ENCODE measurements at places on chromosomes 4 and X.

DNA sequence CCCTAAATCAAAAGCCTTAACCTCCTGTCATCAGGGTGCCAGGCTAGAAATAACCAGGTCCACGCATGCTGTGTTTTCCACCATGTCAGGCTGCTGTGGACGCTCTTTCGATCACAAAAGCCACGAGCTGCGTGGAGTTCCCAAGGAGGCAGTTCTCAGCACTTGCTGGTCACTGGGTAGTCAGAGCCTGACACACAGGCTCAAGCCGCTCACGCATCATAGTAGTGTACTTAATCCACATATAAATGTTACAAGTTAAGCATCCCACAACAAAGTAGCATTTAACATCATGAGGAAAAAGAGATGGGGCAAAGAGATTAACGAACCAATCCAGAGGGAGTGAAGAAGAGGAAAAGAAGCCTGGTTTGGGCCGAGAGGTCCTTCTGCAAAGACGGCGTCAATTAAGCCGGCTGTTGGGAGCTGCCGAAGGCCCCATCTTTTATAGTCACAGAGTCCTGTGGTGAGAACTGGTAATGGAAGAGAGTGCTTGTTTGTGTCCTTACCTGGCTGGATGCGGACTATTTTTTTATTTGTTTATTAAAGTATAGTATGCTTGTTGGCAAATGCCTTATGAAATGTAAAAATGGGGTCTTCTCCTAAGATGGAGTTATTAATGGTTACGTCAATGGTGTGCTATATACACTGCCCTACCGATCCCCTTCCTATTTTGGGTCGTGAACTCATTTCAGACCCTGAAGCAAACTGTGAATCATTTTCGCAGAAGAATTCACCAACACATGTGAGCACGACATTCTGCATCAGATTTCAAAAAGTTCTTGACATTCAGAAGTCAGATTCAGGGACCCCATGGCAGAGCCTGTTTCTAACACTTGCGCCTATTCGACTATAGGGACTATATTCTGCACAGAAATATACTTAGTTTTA, 675 bp downstream of the PRIMPOL start:
- peak; percentile 33 for DNase-seq

GRCh38 chr4:37138789-37139188, 105.8 kb upstream of the NWD2 start:
- no peak for DNase-seq

GRCh38 chrX:70434914-70435586, 9.6 kb upstream of the DLG3 start:
- peak; percentile 27 for DNase-seq

DNA sequence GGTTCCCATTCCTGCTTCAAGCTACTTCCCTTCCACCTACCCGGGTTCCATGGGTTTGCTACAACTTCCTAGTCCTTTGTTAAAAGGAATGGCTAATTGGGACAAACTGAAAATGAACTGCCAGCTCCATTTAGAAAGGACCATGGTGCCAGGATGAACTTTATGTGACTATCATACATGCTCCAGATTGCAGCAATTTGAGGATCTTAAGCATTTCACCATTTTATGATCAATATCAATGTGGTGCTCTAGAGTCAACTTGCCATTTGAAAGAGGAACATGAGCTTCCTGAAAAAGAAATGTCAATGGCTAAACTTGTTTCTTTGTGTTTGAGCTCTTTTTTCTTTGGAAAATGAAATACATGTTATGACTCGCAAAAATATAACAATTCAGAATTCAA, 92.7 kb upstream of the IL15 start:
- no peak for DNase-seq

DNA sequence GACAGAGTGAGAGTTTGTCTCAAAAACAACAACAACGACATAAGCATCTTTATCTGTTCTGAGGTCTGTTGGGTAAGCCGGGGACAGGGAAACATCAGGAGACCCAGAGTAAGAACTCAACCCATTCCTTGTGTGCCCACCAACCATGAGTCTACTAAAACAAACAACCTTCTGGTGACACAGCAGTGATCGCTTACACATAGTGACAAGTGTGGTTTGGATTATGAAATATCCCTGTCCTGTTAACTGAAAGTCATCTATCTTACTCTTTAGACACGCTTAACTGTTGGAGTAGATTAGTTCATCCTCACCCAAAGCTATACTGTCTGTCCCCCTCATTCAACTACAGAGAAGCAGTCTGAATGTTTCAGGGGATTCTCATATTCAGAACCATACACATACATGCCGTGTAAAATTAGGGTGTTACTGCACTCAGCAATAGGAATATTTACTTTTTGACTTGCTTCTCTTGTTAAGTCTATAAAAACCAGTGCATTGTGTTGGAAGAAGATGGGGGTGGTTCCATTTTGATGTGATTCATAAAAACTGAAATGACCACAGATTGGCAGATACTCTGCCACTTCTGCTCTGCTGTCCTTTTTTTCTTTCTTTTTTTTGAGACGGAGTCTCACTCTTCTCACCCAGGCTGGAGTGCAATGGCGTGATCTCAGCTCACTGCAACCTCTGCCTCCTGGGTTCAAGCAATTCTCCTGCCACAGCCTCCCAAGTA, 27.4 kb downstream of the PHKA2 start:
- no peak for DNase-seq

DNA sequence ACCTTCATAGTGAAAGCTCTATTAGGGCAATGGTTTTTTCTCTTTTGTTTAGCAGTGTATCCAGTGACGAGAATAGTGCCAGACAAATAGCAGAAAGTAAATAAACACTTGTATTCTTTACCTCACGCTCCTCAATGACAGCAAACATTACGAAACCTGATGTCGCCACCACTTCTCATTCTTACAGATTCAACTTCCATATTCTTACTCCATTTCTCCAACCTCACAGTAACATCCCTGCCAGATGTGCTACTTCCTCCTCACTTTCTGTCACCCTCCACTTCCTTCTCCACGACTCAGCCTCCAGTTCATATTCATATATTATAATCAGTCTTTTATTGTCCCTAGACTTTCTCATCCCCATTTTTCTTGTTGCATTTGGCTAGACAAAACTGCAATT, 1956.2 kb upstream of the AGA start:
- DNase-seq, result no peak

DNA sequence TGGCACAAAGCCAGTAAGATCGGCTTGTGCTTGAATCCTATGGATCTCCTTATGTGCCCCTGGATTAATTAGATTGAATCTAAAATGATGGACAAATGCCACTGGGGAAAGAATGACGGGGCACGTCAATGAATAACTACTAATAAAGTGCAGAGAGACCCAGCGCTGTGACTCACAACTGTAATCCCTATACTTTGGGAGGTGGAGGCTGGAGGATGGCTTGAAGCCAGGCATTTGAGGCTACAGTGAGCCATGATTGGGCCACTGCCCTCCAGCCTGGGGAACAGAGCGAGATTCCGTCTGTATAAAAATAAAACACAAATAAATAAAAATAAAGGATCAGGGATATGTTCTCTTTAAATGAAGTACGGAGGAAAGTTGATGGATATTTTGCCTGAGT, 179.4 kb downstream of the DCHS2 start:
- no peak for DNase-seq

DNA sequence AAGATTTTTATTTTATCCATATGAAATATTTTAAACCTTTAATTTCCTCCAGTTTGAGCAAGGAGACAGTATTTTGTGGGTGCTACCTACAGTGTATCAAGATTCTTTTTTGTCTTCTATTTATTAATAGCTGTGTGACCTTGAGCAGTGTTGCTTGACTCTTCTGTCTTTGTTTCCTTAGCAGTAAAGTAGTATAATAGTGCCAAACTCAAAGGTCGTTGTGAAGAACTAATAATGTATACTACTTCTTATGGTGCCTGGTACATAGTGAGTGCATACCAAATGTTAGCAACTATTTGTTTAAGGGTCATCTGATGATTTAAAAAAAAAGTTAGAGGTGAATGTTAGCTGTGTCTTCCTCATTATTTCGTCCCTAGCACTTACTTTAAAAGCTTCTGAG, 30.5 kb downstream of the SMARCAD1 start:
- no peak for DNase-seq

- no peak for DNase-seq
Measured at GRCh38 chr4:21827575-21827974, 121.0 kb downstream of the KCNIP4 start.

GRCh38 chr4:6250235-6250983, 19.2 kb upstream of the WFS1 start:
- DNase-seq, result no peak

DNA sequence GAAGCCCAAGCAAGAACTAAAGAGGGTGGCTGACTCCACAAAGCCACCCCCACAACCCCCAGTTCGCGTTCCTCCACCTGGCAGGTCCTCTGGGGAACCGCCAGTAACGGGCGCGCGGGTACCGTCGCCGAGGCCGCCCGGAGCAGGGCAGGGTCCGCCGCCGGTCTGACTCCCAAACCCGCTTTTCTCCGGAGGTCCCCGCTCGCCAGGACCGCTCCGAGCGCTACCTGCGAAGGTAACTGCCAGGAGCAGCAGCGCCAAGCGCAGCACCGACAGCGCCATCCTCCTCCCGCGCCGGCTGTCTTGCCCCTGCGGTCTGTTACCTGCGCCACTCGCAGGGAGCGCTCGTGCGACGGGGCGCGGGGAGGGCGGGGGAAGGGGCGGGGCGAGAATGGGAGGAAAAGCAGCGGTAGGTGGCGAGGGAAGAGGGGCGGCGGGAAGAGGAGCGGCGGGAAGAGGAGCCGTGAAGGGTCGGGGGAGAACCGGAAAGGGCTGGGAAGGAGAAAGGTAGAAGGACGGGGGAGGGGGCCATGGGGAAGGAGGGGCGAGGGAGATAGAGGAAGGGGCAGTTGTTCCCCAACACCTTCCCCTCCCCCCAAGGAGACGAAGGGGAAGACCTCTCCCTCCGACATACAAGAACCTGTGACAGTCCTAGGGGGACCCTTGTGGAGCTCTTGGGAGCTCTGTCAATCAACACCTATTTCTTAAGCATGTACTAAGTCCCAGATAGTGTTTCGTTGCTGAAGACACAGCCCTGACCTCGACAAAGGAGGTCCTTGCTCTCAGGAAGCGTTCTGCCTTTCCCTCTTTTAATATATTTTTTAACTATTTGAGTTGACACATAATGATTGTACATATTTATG, at the start of gene SPINK2:
Gene SPINK2 (minus strand): TSS at position 321 of the 863 bp plus-strand sequence. CDS start 39 bp downstream, at position 282.
- DNase-seq, result peak; percentile 58

DNA sequence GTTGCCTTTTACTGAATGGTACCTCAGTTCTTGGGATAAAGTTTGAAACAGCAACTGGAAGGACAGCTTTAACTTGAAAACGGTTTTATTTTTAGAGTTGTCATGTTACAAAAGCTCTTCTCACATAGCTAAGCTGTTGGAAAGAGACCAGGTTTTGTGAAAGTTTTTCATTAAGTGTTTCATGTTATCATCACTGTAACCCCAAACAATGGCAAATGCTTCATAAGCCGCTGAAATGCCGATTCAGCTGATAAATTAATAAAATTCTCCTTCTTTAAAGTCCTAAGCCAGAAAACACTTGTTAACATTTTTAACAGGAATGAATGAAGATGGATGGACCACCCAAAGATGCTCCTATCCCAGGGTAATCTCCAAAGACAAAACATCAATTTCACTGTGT, 76.1 kb upstream of the IRF2 start:
- no peak for DNase-seq

- no peak for DNase-seq
Measured at GRCh38 chr4:84697159-84697558, 114.2 kb downstream of the CDS1 start.

DNA sequence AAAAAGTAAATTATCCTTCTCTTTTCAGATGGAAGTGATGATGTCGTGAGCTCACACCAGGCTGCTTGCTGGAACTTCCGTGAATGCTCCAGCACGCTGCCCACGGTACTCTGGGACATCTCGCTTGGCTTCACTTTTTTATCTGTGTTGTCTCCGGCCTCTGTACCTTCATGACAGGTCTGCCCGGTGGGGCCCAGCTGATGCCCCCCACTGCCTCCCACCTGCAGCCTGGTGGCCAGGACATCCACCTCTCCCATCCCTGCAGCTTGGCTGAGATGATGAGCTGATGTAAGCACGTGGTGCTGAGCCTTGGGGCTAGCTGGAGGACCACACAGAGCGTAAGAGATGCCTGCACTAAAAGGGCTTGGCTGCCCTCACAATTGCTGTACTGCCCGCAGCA, 59.0 kb upstream of the HELT start:
- no peak for DNase-seq

DNA sequence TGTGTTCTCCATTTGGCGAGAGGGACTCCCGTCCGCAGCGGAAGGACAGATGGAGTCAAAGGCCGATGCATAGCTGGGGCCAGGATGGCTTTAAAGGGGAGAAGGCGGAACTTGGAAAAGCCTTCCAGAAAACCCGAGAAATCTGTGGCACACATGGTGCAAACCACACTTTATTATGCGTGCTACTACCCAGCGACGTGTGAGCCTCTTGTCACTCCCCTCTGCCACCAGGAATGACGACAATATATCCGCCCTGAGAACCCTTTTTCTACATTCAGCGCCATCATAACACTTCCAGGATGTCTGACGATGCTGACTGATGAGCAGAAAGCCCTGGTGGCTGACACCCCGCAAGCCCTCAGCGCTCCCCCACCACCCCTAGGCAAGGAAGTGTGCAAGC, 689 bp upstream of the DCHS2 start:
- DNase-seq, result no peak

GRCh38 chr4:99362768-99363167, 10.2 kb upstream of the ADH1C start:
- no peak for DNase-seq

DNA sequence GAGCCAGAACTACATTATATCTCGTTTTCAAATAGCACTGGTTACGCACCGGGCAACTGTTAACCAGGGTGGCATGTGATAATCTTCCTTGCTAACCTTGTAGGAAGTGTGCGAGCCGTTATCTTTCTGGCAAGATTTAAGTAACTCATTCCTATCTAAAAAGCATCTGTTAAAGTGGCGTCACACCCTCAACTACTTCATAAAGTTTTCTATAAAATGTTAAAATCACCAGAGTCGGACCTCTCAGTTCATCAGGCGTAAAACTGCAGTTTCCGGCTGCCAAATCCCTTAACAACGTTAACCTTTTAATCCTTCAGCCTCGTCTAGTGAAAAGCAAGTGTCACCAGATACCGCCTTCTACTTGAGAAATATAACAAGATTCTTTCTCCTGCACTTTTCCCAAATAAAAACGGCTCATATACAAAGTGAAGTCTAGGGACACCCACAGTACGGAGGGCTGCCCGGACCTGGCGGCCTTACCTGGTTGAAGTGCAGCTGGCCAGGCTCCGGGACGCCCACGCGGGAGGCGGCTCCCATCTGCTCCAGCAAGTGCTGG, 1.2 kb downstream of the SLC39A8 start:
- DNase-seq, result no peak

GRCh38 chrX:83260288-83260687, 247.8 kb upstream of the POU3F4 start:
- DNase-seq, result no peak

DNA sequence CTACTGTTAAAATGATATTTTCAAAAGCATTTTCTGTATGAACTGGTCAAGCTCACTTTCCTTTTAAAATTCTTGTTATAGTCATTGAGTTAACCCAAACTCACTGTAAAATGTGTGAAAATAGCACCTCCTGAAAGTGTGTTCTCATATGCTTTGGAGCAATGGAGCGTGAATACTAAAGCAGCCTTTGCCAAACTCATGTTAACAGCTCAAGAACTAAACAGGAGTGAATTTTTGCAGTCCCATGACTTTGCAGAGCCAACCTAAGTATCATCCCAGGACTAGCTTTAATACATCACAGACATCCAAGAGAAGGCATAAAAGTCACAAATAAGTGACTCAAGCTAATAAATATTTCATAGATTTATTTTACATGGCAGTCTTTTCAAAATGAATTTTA, 2.3 kb downstream of the AMMECR1 start:
- DNase-seq, result no peak

- no peak for DNase-seq
Measured at GRCh38 chrX:8981723-8982122, 52.2 kb downstream of the FAM9B start.

GRCh38 chr4:30330894-30331652, 389.1 kb upstream of the PCDH7 start:
- no peak for DNase-seq
